NCI-H1930 (cell line): ENCODE measurements at places on chromosomes 4 and X.

GRCh38 chr4:139660568-139661043 lies 5.0 kb upstream of the MGST2 start:
- no peak for DNase-seq

DNA sequence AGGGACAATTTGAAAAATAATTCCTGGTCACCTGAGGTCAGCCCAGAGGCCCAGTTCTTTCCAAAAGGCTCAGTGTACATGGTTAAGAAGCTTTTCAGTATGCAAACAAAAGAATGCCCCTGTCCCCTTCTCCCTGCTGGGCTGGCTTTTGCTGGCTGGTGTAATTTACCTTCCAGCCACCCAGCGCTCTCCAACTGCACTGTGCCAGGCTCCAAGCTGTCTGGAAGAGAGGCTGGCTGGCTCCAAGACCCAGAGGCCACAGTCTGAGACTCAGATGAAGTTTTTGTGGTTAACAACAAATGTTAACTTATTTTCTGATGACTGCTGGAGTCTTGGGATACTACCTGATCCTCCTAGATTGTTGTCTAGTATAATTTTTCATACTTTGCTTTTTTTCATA lies 11.9 kb upstream of the KIT start:
- no peak for DNase-seq

DNA sequence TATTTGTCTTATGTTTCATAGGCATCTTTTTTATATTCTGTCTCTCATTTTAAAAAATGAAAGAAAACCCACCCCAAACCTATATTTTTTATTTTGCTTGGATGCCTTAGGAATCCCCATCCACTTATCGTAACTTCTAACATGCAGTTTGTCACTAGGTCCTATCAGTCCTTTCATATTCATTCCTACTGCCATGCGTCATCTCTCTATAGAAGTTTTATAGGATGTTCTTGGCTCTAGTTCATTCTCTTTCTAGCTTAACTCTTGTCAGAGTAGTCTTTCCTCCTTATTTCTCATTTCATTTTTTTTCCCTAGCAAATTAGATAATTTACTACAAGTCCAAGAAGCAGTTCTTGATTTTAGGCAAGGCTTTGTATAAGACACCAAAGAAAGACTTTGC lies 92.7 kb downstream of the LARP1B start:
- no peak for DNase-seq

- DNase-seq = no peak
Measured at GRCh38 chrX:21375708-21376009, 1.4 kb downstream of the CNKSR2 start.

- DNase-seq = no peak
Measured at GRCh38 chrX:8179656-8180055, 8.6 kb upstream of the VCX2 start.

DNA sequence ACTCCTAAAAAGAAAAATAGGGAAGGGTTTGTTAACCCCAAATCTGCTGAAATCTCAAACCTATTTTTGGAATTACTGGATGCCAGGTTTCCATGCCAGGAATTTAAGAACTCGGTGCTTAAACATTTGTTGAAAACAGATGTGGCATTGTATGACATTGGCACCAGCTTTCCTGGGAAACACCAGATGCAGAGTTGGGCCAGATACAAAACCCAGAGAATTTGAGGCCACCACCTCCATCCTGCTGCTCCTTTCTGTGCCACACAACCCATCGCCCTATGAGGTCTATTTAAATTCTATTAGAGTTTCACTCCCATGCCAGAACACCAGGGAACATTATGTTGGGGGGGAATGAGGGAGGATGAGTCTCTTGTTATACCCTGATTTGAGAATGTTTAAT lies 71.7 kb downstream of the ARAP2 start:
- no peak for DNase-seq

- DNase-seq = no peak
Measured at GRCh38 chr4:64022560-64022959, 386.7 kb downstream of the TECRL start.
